ENCODE measurements at places on chromosomes 5 and 9.

GRCh38 chr9:130990978-130991777 lies 17.8 kb upstream of the LAMC3 start:
- DNase-seq, result no peak

DNA sequence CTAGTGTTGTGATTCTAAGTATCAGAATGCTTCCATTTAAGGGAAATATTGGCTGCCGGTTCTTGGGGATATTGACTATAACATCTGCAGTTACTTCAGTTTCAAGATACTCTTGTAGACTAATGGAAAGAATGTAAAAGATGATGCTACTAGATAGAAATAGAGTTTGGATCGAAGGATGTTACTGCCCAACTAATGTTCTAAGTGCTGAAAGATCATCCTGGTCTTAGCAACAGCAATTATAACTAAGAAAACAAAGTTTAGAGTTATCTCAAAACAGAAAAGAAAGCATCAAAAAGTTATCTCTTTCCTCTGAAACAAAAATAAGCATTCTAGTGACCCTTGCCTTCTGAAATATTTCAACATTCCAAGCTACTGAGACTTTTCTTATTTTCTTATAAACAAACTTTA lies 49.9 kb downstream of the ITGA1 start:
- no peak for DNase-seq

DNA sequence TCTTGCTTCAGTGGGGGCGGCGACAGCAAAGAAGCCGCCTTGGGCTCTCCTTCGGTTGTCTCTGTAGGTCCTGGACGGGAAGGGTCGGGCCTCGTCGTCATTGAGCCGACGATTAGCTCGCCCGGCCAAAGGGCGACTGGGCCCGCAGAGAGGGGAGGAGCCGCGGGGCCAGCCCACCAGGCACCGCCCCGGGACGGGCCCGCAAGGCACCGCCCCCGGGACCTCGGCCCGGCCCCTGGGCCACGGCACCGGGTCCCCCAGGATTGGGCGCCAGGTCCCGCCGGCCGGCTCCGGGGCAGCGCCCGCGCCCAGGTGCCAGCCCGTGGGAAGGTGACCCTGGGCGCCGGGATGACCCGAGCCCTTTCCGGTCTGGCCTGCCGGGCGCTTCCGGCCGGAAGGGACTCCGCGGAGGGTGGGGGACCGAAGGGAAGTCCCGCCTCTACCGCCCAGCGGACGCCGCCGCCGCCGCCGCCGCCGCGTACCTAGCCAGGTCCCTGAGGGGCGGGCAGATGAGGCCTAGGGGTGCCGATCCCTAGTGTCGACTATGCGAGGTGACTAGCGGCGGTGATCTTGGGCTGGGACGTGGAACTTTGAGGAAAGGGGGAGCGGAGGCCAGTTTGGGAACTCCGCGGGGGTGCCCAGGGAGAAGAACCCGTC lies at the start of the genes GBA2 and RGP1:
Gene GBA2, minus strand, starts transcription at position 371 of the 657 bp plus-strand sequence. CDS start 524 bp downstream, outside the sequence.
Gene RGP1, plus strand, starts transcription at position 430 of the 657 bp plus-strand sequence. CDS start 469 bp downstream, outside the sequence.
- DNase-seq, result peak; percentile 57

- no peak for DNase-seq
These were observed 103.5 kb upstream of the ARRDC3 start for GRCh38 chr5:91486638-91487037.

GRCh38 chr5:3343211-3343610 lies 252.4 kb upstream of the IRX1 start:
- no peak for DNase-seq

DNA sequence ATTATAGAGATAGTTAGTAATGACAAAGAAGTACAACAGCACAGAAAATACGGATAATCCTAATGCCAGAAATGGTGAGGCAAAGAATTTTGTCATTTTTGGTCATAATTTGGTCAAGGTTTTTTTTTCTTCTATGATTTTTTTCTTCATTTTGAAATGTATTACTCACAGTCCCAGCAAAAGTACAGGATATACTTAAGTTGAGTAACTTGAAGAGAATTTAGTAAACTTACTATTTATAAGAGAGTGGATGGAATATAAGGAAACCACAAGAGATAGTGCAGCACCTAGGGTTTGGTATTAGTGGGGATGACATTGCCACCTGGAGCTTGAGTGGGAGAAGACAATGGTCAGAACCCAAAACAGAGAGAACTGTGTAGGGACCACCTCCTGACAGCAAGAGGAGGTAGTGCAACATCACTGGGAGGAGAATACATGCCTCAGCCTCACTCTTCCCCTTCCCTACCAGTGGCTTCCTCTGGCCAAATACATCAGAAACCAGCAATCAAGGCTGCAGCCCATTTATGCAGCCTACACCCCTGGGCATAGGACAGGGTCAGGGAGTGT lies 434.5 kb upstream of the TRPC7 start:
- no peak for DNase-seq

All from substantia nigra (tissue), 51 donors.